ENCODE measurements at places on chromosomes 12 and 14. TPM values are rescaled to one million over a fixed set of nuclear protein-coding genes. Genes with fewer than 3 reads are reported as not detected.

TBC1D30 gene
- total RNA-seq: 19.6 TPM

KCNA5 gene
- 9.2 TPM for total RNA-seq

DNA sequence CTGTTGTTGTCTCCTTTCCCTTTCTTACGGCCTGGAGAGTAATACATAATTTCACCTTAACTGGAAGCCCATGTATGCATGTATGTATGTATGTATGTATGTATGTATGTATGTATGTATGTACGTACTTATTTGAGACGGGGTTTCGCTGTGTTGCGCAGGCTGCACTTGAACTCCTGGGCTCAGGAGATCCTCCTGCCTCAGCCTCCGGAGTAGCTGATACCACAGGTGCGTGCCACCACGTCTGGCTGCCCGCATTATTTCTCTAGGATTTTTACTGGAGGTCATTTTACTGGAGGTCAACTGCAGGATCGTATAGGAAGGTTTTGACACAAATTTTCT, 644 bp upstream of the OS9 start:
- DNase-seq: no peak

DNA sequence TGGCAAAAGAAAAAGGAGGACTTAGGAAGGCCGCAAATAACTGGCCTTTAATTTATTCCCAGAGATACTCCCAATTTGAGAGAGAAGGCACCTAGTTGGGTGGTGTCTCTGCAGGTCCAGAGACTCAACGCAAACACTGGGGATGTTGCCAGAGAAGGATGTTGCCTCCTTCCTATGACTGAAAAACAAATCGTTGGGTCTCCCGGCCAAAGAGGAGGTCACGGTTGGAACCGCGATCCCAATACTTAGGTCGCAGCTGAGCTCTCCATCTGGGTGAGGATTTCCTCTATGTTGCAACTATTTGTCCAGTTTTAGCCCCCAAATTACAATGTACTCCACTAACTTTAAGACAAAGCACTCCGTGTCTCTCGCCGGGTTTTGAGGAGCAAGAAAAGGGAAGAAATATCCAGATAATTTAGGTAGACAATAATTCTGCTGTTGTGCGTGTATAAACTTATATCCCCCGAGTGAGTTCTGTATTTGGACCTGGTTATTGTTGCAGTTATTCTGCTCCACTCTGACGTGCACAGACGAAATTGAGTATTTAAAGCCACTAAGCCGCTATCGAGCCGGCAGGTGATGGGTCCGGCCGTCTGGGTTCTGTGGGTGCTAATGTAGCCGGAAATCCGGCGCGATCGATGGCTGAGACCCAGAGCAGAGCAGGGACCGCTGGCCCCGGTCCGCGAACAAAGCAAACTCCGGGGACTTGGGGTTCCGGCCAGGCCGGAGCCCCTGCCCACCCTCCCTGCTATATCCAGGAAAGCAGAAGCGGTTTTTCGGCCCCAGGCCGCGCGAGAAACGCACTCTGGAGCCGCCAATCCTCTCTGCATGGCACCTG, 5.7 kb downstream of the HOXC12 start:
- DNase-seq: no peak

GRCh38 chr12:12365931-12366431, 9.1 kb downstream of the BORCS5 start:
- DNase-seq: no peak

GRCh38 chr12:9365296-9365695, 157.1 kb upstream of the PZP start:
- DNase-seq: no peak
